AG09319 (cell line): ENCODE measurements at places on chromosomes 5 and 9.

DNA sequence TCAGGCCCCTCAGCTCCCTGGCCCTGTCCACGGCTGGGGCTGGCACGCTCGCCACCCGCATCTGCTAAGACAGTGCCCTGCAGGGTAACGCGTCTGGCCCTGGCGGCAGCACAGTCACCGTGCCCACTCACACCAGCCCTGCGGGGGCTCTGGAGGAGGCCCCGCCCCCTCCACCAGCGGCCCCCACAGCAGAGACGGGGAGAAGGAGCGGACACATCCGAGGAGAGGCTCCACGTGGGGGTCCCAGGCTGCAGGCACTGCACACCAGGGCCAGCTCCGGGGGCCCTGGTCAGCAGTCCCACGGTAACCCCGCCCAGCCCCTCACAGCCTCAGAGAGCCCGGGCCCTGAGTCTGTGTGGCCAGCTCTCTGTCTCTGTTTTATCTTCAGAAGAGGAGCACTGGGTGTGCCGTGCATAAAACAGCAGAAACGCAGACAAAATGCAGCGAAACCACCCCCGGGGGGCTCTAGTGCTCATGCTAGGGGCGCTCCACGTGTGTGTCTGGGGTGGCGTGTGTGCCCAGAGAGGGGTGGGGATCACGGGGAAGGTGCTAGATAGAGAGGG is 47.5 kb upstream of the NRARP start:
- DNase-seq, result no peak

GRCh38 chr5:141172381-141173204 is at the start of gene PCDHB7:
Gene PCDHB7 (plus strand): TSS chr5:141172644. CDS start chr5:141172836, 192 bp downstream.
- no peak for DNase-seq

DNA sequence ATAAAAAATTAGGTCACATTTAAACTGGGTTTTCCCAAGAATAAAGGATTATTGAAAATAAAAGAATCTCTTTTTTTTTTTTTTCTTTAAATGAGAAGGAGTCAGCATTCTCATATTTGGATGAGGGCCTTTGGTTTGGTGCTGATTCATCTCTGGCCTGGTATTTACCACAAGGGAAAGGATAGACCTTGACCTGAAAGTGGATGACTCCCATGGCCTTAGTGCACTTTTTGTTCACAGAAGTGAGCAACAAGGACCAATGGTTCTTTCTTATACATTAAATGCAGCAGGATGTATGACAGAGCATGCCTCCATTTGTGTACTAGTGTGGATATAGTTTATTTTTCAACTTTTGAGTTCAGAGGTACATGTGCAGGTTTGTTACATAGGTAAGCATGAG is 6.9 kb downstream of the YTHDC2 start:
- no peak for DNase-seq

- DNase-seq, result no peak
Measured at GRCh38 chr5:142966121-142966420, 195.9 kb downstream of the ARHGAP26 start.

- no peak for DNase-seq
Measured at GRCh38 chr9:134502266-134502791, 139.3 kb upstream of the COL5A1 start.

- no peak for DNase-seq
Measured at GRCh38 chr9:75071530-75072122, 16.3 kb downstream of the NMRK1 start.

- DNase-seq, result no peak
Measured at GRCh38 chr5:56176871-56177533, 56.1 kb downstream of the ANKRD55 start.

DNA sequence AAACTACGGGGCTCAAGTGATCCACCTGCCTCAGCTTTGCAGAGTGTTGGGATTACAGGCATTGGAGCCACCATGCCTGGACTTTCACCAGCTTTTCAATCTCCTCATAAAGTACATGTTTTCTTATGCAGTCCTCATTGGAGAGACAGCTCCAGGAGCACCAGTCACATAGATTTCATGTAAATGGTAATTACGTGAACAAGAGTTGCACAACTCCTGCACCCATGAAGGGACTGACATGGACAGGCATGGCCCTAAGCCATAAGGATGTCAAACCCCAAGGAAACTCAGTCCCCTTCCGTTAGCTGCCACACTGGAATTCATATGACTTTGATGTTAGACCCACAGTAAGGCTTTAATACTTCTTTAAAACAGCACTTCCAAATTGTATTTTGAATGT is 7.6 kb upstream of the ADGRV1 start:
- DNase-seq, result no peak

GRCh38 chr5:72648480-72648879 is 141.3 kb upstream of the ZNF366 start:
- DNase-seq, result no peak

GRCh38 chr9:82961504-82962125 is 101.3 kb downstream of the RASEF start:
- peak; percentile 45 for DNase-seq

DNA sequence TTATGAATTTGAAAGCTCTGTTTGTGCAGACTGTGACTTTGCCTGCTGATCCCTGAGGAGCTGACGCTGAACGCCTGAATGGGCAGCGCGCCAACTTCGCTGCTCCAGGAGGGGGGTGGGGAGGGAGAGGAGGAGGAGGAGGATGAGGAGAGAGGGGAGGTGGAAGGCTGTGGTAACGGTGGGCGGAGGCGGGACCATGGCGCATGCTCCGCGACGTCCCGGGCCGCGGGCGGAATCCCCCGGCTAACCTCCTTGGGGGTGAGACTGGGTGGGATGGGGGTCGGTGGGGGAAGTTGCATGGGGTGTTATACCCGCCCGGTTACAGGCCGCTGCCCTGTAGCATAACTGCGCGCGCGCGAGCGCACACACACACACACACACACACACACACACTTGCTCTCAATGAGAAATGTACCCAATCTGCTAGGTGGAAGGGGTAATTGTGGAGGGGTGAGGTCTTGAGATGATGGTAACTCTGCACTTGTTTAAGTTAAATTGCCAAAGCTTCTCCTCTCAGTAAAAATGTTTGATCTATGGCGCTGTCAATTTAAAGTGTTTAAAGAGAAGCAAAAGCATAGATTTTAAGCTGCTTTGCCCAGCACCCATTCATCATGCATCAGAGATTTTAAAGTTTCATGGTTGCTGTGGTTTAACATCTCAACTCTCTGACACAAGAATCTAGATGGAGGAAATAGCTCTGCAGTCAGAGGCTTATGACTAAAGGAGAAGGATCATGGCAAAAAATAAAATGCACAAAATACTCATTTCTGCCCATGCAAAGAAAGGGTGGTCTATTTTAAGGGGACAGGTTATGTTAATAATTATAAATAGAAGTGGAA is 76.6 kb upstream of the TBCA start:
- DNase-seq, result no peak

- no peak for DNase-seq
Measured at GRCh38 chr5:107023732-107024131, 647.0 kb downstream of the EFNA5 start.

DNA sequence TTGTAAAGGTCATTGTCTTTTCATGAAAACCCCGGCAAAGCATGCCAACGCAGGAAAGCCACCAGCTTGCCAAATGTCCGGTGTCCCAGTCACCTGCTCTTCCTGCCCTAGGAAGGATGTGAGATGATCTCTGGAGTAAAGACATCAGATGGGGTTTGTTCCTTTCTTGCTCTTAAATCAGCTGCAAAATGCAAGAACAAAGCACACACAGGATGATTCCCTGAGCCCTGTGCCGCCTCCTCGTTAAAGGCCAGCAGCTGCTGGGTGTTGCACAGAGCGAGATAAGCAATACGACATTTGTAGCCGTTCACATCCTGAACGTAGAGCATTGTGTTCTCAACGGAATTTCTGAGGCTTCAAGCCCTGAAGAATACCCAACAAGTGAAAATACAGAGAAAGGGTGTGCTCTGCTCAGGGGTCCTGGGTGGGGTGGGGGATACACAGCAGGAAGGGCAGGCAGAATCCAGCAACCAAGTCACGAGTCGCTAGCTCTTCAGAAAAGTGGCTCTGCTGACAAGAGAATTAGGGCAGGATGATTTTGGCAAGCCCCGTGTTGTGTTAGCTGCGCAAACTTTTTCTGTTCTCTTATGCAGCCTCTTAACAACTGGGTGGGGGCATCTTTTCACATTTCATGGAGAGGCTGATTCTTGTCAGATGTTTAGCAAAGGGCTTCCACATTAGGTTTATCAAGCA is 229.2 kb upstream of the MAP3K1 start:
- no peak for DNase-seq
